Activated gamma-delta T cell (primary cell): ENCODE measurements at places on chromosomes 13 and 19.

GRCh38 chr19:18494267-18494607 is 27.6 kb downstream of the ELL start:
- no peak for DNase-seq

DNA sequence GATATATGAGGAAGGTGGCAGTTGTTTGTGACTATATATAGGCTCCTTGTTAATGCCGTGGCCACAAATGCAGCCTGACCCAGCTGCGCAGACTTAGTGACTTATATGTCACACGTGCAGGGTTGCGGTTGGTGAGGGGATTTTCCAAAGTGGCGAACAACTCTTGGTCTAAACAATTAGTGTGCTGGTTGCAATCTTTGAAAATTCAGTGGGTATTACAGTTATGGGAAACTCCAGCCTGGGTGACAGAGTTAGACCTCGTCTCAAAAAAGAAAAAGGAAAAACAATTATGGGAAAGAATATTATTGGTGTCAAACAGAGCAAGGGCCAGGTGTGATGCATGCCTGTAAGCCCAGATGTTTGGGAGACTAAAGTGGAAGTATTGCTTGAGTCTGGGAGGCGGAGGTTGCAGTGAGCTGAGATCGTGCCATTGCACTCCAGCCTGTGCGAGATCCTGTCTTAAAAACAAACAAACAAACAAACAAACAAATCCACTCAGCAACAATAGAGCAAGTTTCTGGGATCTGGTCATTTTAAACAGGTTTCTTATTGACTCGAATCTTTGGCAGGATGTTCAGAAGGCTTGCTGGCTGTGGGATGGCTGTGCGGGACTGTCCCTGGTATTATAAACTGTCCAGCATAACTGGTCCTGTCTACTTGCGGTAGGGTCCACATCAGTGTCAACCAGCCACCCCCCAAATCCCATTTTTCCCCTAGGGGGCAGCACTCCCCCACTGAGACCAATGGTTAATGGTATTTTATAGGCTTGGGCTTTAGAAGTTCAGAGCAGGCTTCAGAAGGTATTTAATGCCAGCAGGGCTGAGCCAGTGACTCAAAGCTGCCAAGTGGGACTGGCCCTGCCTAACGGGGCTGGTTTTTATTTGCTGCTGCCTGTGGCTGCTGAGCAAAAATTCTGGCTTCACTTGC is 15.4 kb downstream of the RELB start:
- no peak for DNase-seq

- DNase-seq = no peak
Observed at GRCh38 chr13:84574851-84575250, 692.6 kb upstream of the SLITRK1 start.

DNA sequence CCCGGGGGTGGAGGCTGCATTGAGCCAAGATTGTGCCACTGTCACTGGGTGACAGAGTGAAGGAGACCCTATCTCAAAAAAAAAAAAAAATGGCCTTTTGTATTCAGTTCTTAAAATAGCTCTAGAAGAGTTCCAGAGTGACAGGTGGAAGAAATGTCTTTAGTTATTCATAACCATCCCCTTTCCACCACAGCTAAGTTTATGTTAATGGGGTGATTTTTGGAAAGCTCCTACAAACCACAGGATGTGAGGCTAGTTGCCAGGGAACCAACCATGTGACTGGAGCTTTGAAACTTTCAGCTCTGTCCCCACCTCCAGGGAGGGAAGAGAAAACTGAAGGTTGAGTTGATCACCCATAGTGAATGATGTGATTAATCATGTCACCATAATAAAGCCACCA is 6.9 kb downstream of the ZNF490 start:
- no peak for DNase-seq

- no peak for DNase-seq
Observed at GRCh38 chr13:33197541-33197971, 88.0 kb downstream of the STARD13 start.

GRCh38 chr13:112444416-112445399 is 68.6 kb downstream of the SPACA7 start:
- no peak for DNase-seq

- no peak for DNase-seq
Observed at GRCh38 chr19:46196410-46197124, 33.0 kb upstream of the IGFL1 start.

- DNase-seq = no peak
Observed at GRCh38 chr19:35874392-35874930, 6.1 kb downstream of the APLP1 start.

DNA sequence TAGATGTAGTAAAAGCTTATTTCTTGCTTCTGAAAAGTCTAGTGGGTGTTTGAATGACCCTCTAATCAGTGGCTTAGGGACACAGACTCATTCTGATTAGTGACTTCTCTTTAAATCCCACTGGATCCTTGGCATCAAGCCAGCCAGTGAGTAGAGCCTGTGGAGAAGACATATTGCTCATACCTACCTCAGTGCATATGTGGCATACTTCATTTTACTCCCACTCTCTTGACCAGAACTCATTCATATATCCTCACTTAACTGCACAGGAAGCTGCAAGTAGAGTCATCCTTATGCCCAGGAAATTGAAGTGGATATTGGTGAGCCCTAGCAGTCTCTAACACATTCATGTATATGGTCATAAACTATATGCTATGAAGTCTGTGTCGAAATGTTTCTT is 148.3 kb downstream of the PDS5B start:
- DNase-seq = no peak
